ENCODE measurements at places on chromosomes 7 and 10.
A peak's percentile ranks its signal among the peaks of the same experiment; 100 is the strongest.

DNA sequence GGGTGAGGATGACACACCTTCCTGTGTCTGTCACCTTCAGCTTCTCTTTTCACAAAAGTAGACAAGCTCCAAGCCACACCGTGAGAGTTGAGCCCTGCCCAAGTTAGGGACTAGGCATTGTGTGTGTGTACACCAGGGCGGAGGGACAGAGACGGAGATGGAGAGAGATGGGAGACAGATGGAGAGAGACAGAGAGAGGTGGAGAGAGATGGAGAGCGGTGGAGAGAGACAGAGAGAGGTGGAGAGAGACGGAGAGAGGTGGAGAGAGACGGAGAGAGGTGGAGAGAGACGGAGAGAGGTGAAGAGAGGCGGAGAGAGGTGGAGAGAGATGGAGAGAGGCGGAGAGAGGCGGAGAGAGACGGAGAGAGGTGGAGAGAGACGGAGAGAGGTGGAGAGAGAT lies 207.0 kb downstream of the DNAJB6 start:
- no peak for DNase-seq

GRCh38 chr7:94338921-94339371 lies 55.7 kb upstream of the COL1A2 start:
- no peak for DNase-seq

GRCh38 chr7:96224685-96225084 lies 97.2 kb downstream of the SLC25A13 start:
- peak; percentile 72 for DNase-seq

DNA sequence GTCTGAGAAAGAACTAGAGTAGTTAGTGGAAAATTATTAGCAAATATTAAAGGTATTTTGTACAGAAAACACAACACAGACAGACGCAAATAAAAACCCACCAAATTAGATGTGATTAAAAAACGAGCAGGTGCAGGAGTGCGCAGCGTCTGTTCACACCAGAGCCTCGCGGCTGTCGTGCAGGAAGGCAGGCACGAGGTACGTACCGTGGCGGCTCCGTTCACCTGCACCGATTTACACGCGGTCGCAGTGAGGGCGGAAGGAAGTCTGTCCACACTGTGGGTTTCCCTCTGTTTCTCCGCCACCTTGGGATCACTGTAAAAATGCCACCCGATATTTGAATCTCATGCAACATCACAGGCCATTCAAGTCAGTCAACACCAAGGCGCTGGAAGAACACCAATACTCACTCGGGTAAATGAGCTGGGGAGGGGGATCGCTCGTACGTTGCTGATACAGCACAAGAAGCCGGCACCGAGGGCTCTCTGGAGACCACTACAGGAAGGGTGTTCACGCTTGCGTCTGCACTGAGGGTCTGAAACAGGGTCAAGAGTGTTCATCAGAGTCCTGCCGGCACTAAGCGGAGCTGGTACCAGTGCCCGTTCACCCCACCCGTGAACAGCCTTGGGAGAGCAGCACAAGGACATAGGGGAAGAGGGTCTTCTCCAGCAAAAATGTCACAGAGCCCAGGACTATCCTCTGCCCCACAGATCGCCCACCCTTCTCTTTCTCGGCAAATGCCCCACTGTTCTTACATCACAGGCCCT lies 116.8 kb downstream of the LARP4B start:
- DNase-seq = no peak

- no peak for DNase-seq
Observed at GRCh38 chr7:89943525-89944050, 210.7 kb upstream of the STEAP1 start.

- no peak for DNase-seq
Observed at GRCh38 chr7:45647967-45648670, 74.0 kb downstream of the ADCY1 start.

- no peak for DNase-seq
Observed at GRCh38 chr7:20279979-20280378, 50.7 kb upstream of the ITGB8 start.

- DNase-seq = peak; percentile 50
Observed at GRCh38 chr10:23155169-23155568, 36.9 kb upstream of the PTF1A start.

DNA sequence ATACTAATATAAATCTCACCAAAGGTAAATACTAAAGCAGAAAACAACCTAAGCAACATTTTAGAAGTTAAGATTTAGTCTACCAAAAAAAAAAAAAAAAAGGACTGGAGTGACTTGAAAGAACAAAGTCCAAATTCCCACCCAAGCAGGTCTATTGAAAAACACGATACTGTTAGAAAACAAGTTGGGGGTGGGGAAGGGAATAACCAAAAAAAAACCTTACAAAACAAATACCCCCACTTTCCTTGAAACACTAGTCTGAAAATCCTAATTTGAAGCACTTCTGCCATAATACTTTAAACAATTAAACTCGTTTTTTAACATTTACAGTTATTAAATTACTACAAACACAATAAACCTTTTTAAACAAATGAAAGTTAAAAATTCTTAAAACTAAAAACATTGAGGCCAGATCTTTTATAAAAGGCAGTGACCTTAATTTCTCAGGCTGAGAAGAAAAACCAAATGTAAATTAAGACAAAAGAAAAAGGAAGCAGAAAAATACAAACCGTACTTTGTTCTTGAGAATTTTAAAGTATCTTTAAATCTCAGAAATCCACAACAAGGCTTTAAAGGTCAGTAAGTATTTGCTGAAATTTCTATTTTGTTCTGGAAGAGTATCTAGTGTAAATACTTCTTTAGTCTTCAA lies 135.1 kb downstream of the NRBF2 start:
- peak; percentile 39 for DNase-seq

DNA sequence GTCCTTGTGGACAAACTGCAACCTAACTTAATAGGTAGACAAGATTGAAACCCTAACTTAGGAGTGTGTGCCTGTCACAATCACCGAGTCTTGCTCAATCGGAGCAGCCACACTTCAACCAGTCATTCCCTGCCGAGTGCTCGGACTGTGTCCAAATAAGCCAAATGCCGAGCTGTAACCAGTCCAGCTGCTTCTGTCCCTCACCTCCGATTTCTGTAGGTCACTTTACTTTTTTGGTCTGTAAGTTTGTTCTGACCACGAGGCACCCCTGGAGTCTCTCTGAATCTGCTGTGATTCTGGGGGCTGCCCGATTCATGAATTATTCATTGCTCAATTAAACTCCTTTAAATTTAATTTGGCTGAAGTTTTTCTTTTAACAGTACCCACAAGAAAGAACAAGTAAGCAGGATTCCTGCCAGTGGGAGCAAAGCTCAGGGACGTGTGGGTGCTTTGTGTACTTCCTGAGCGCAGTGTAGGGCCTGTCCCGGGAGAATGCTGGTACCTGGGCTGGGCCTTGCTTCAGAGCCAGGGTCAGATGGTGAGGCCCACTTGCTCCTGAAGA lies 140.1 kb downstream of the ACTR3B start:
- DNase-seq = no peak

- no peak for DNase-seq
Observed at GRCh38 chr10:16848562-16849154, 31.4 kb upstream of the RSU1 start.

DNA sequence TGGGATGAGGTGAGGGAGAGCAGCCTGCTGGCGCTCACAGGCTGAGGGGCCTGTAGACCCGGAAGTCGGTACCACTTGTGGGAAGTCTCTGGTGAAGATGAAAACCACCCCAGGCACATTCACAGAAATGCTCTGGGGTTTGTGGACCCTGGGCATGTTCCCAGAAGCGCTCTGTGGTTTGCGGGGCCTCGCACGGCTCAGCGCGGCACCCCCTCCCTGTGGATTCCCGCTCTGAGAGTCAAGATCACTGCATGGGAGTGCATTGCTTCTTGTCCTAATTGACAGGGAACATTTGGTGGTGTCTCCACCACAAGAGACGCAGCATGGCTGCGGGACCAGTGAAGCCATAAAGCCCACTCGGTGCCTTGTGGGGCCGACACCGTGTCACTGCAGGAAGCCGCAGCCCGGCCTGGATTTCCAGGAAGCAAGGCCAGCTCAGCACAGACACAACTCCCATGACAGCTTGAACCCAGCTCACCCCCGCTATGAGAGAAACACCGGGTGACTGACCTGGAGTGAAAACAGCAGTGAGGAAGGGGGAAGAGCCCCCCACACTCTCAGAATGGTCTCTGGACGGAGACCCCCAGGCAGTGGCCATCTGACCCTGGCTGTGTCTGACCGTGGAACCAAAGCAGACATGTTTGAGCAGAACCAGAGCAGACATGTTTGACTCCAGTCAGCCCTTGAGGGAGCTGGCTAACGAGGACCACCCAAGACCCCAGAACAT lies 157.2 kb downstream of the PTPRN2 start:
- no peak for DNase-seq

Data from Kasumi-1 (cell line).